NCI-H446 (cell line): ENCODE measurements at places on chromosomes 5 and 9.

GRCh38 chr5:126525630-126526245 lies 69.3 kb downstream of the ALDH7A1 start:
- DNase-seq, result peak; percentile 33

- DNase-seq, result no peak
These were observed 199.8 kb downstream of the ZNF608 start for GRCh38 chr5:124546643-124547042.

DNA sequence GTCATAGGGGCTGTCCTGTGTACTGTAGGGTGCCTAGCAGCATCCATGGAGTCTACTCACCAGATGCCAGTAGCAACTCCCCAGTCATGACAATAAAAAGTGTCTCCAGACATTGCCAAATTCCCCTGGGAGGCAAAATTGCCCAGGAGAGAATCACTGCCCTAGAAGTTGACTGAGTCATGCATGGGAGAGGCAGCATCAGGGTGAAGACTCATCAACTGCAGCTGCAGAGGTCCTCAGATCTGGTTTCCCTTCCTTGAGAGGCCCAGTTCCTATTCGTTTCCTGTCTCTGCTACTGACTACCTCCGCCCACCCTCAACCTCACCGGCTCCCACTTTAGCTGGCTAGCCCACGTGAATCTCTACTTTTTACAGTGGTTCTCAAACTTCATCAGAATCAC lies 88.6 kb upstream of the AGXT2 start:
- no peak for DNase-seq

GRCh38 chr9:99073985-99074901 lies 30.7 kb upstream of the TGFBR1 start:
- DNase-seq, result no peak

DNA sequence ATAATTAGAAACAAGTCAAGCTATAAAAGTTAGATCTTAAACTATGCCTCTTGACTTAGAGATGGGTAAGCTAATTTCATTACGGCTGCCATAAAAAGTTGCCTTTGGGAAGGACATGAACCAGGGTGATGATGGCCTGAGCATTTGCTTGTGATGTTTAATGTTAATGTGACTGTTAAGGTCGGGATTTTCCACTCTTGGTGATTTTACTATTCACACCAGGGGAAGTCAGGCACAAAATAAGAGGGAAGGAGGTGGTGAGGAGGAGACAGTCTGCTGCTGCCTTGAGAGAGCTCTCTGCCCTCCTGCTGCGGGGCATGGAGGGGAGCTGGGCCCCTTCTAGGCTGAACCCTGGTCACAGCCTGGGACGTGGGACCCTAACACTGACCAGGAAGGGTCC lies 34.4 kb downstream of the AHRR start:
- DNase-seq, result no peak
